Naive B cell (primary cell): ENCODE measurements at places on chromosomes 12 and 14.

DNA sequence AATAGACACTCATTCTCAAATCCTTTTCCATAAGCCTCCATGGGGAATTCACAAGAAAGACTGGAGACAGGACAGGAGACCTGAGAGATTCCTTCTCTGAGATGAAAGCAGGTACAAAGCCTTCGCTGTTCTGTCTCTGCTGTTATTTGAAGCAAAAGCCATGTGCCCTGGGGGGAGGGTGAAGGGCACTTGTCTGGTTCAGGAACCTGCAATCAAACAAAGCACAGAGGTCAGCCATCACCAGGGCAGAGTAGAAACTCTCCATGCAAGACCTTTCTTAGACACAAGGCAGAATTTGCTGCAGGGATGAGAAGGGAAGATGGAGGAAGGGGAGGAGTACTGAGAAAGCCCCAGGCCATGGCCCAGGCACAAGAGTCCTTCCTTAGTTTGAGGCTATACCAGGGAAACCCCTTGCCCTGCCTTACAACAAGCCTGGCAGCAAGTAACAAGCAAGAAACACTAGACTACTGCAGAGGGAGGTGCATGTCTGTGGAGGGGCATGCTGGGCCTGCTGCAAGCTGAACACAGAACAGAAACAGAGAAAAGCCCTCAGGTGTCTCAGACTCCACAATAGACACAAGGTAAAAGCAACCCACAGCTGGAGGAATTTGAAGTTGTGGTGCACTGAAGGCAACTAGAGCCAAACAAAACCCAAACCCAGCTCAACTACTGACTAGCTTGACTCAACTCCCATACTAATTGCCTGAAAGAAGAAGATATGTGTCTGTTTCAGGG lies 7.8 kb upstream of the ART4 start:
- no peak for DNase-seq

- no peak for DNase-seq
Measured at GRCh38 chr12:114747012-114747858, 63.3 kb upstream of the TBX3 start.

GRCh38 chr12:106223485-106224354 lies 24.1 kb downstream of the CKAP4 start:
- DNase-seq: peak; percentile 57

DNA sequence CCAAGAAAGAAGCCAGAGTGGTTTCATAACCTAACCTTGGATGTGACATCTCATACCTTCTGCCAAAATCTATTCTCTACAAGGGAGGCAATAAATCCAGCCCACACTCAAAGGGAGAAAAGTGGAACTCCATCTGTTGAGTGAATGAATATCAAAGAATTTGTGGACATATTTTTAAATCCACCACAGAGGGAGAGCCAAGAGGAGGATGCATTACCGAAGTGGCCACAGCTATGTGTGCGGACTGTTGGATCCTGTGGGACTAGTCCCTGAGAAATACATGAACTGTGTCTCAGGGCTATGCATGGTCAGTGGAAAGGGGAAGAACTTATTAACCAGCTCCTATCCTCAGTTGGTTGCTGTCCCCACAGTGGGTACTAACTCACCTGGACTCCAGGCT lies 273.9 kb downstream of the NUAK1 start:
- DNase-seq: no peak

DNA sequence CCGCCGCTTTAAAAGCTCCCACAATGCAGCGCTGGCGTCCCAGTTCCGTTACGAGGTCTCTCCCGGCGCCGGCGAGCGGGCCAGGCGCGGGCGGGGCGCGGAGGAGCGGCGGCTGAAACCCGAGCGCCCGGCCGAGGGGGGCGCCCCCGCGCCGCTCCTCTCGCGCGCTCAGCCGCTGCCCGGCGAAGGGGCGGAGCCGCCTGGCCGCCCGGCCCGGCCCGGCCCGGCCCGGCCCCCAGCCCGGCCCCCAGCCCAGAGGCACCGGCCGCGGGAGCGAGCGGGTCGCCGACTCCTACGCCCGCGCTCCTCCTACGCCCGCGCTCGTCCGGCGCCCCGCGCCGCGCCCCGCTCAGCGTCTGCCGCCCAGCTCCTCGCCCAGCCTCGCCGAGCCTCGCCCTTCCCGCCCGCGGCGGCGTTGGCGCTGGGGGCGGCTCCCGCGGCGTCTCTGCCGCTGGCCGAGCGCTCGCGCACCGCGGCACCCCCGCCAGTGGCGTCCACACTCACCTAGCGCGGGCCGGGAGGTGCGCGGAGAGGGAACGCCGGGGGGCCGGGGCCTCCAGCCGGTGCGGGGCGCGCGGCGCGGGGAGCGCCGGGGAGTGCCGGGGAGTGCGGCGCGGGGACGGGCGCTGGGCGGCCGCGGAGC lies at the start of gene RASSF8:
TSS of gene RASSF8 (plus strand) at position 255 of the 643 bp plus-strand sequence. CDS start 96,662 bp downstream, outside the sequence.
- no peak for DNase-seq

GRCh38 chr12:84857525-84858208 lies 54.9 kb downstream of the SLC6A15 start:
- DNase-seq: no peak

- DNase-seq: no peak
Measured at GRCh38 chr14:85483037-85483436, 46.9 kb upstream of the FLRT2 start.

DNA sequence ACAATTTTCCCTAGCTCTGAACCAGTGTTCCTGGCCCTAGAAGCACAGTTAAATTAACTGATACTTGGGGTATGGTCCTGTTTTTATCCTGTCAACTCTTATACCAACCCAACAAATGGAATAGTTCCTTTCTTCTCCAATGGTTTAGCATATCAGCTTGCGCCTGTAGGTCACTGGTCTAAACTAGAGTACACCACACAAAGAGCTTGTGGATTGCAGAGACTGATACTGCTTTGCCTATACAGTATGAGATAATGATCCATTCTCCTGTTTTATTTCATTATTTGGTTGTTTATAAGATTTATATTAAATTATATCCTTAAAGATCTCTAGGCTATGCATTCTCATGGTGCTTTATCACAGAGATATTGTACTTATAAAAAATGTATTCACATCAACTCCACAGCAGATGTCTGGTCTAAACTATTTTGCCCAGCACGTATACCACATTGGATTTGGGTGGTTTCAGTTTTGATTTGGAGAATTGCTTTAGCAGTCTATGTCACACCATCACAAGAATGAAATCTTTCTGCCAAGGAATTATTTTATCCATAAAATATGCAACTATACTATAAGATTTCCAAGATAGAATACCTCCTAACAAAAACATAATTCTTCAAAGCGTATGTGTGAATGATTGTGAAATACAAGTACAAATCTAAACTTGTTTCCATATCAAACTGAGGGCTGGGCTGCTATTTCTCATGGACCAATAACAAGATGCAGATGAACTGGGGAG lies 142.1 kb downstream of the SLC16A7 start:
- no peak for DNase-seq

- no peak for DNase-seq
Measured at GRCh38 chr14:69532561-69533340, 41.9 kb downstream of the CCDC177 start.

DNA sequence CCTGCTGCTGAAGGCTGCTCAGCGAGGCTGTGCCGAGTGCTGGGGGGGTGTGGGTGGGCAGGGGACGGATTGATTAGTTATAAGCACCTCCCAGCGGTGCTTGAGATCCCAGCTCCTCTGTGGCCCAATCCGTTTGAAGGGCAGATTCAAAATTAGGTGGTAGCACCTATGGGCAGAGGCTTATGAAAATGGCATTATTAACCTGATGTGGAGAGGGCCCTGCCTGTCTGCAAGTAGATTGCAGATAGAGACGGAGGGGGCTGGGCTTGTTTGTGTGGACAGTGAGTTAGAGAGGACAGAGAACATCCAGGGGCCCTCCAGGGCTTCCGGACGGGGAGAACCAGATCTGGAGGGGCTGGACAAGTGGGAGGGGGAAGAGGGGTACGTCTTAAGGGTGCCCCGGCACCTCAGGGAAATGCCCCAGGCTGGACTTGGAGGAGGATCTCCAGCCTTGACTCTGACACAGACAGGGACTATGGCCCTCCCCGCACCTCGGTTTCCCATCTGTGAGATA lies at the start of gene RTL1:
TSS of gene RTL1 (minus strand) at position 51 of the 514 bp plus-strand sequence. CDS start 18,934 bp downstream, outside the sequence.
- no peak for DNase-seq

GRCh38 chr12:131620520-131620919 lies 90.4 kb upstream of the SFSWAP start:
- no peak for DNase-seq

DNA sequence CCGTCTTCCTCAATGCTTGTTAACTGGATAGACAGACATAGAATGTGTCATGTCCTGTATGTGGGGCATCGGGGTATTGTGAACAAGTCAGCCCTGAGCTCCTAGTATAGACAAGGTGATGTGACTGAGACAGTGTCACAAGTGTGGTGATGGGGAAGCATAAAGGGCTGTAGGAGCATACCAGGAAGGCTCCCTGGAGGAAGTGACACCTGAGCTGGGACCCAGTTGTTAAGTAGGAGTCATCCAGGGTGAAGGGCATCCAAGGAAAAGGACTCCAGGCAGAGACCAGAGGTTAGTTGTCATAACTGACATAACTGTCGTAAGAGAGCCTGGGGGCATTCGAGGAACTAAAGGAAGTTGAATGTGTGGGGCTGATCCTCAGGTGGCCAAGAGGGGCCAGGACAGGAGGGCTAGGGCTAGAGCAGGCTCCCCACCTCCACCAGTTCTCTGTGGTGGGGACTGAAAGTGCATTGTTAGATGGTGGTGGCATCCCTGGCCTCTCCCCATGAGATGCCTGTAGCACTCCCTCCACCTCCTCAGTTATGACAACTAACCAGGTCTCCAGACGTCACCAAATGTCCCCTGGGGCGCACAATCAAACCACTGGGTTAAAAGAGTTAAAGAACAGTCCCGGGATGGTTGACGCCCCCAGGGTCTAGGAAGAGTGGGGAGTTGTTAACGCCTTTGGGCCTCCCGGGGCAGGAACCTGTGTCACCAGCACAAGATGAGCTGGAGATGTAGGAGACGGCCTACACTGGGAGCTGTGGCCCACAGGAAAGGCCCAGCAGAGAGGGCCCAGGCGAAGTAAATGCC lies 2.4 kb downstream of the FICD start:
- DNase-seq: no peak

- DNase-seq: no peak
Measured at GRCh38 chr12:72365151-72365550, 93.0 kb downstream of the TRHDE start.

DNA sequence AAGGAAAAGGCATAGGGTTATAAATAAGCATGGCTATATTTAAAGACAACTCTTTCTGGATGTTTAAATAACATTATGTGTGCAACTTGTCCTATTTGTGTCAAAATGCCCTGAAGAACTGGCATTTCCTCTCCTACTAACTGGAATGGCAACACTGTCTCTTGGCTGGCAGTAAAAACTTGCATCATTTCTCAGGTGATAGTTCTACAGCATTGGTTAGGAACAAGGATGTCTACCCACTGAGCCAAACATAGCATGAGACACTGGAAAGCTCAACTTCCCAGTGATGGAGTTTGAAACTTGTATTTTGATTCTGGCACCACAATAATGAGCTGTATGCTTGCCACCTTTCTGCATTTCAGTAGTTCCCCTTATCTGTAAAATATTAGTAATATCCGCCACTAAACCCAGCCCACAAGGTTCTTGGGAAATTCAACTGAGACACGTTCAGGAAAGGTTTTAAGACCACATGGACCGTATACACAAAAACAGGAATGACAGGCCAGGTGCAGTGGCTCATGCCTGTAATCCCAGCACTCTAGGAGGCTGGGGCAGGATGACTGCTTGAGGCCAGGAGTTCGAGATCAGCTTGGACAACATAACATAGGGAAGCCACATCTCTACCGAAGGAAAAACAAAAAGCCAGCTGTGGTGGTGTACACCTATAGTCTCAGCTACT lies 5.1 kb downstream of the SLC38A2 start:
- no peak for DNase-seq

GRCh38 chr12:104671409-104672095 lies 214.8 kb downstream of the CHST11 start:
- peak; percentile 45 for DNase-seq

DNA sequence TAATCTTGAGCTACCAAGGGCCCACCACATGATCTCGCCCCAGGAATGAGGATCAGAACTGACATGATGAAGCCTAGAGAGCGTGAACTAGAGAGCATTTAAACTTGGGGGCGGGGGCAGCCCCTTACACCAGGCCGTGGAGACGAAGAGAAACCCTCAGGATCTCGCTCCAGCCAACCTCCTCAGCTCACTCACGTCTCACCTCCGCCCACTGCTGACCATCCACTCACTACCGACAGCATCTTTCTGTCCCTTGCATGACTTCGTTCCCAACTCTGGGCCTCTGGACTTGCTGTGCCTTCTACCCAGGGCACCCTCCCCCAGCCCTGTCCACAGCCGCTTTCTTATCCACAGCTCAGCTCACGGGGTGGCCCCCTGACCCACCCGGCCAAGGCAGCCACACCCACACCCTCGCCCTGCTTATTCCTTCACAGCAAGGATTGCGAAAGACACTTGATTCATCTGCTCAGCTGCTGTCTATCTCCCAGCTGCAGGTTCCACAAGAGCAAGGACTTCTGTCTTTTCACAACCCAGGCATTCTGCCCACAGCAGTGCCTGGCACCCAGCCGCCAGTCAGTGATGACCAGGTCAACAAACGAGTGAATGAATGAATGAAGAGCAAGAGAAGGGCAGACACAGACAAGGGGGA lies 6.4 kb downstream of the STX2 start:
- no peak for DNase-seq

DNA sequence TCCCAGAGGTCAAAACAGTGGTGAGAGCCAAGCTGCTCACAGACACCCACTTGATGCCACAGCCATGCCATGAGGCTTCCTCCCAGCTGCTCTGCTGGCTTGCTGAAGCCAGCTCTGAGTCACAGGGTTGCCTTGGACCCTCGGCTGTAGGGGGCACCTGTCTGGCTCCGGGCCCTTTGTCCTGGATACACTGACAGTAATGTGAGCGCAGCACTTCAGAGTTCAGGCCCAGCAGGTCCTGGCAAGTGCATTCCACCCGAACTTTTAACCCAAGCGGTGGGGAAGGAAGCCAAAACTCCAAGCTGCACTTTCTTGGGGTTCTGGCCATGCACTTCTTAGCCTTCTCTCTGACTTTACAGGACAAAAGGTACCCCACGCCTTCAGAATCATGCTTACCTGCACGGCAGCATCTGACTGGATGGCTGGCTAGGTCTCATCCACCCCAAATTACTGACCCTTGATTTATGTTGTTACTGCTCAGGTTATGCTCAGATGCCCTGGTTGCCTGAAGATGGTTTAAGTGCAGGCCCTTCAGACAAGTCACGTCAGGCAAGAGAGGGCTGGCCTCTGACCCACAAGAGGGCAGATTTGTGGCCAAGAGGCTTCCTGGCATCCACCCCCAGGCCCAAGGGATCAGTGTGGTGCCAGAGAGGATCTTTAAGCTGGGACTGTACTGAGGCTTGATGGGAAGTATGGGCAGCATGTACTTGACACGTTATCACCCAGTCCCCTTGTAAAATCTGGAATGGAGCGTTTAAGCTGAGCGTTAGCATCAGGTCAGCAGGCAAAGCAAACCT lies 24.8 kb downstream of the SLC25A29 start:
- DNase-seq: no peak

GRCh38 chr12:114226241-114226928 lies 179.6 kb downstream of the TBX5 start:
- no peak for DNase-seq

DNA sequence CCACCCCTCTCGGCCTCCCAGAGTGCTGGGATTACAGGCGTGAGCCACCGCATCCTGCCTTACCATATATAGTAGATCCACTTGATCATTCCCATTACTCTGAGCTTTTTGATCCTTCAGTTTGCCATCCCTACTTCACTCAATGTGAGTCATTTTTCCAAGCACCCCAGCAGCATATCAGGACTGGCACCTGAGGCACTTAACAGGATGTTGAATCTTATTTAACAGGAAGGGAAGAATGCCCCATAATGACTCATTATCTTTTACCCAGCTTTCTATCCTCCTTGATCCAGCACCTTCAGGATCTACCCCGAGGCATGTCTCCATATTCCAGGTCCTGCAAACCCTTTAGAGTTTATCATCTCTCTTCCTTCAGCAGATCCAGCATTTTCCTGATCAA lies 84.9 kb upstream of the CMKLR1 start:
- no peak for DNase-seq
